ENCODE measurements at places on chromosomes 3 and 15.

GRCh38 chr3:58027704-58028317, 19.6 kb downstream of the FLNB start:
- DNase-seq, result no peak

- DNase-seq, result peak; percentile 51
Measured at GRCh38 chr3:160981217-160981938, 123.8 kb downstream of the B3GALNT1 start.

DNA sequence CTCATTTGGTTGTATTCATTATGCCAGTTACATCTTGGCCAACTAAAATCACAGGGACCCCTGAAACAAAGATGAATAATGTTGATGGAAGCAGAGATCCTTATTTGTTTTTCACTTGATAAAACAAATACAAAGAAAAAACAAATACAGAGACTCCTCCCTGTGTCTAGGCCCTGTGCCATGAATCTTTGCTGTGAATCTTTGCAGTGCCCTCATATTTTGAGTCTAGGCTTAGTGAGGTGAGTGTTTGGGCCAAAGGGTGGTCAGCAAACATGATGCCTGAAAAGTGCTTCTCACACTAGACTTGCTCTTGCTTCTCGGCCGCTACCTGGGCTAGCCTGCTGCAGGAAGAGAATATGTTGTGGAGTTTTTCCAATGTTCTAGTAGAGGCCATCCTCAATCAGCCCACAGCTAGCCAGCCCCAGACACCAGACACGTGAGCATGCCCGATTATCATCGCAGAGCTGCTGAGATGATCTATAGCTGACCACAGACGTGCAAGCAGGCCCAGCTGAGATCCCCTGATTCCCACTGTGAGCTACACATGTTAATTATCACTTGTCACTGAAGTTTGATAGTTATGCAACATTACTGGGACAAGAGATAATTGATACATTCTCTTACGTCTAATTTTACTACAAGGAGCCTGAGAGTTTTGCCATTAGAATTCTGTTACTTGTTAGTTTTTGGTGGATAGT, 191.4 kb downstream of the THRB start:
- DNase-seq, result no peak

GRCh38 chr3:133776794-133777438, 28.7 kb upstream of the SRPRB start:
- no peak for DNase-seq

GRCh38 chr3:65006300-65006739, 318.5 kb upstream of the ADAMTS9 start:
- DNase-seq, result no peak

DNA sequence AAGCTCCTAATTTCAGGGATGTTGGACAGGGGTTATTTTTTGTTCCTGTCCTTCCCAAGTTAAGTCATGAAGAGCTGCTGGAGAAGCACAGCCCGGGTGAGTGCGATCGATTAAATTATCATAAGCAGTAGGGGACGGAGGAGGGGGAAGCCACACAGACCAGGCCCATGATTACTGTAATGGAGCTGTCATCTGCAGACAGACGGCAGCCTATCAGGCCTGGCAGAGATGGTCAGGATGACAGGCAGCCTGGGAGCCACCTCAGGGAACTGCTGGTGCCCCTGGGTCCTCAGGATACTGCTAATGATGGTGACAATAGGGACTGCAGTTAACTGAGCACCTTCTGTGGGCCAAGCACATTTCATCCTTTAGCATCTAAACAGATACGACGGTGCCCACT, 147.7 kb downstream of the RAB11A start:
- no peak for DNase-seq

- DNase-seq, result no peak
Measured at GRCh38 chr15:101810876-101811275, 1.1 kb upstream of the OR4F15 start.

GRCh38 chr15:26073430-26074333, 210.6 kb upstream of the ATP10A start:
- no peak for DNase-seq

- no peak for DNase-seq
Measured at GRCh38 chr3:59079962-59080361, 30.1 kb upstream of the CFAP20DC start.

DNA sequence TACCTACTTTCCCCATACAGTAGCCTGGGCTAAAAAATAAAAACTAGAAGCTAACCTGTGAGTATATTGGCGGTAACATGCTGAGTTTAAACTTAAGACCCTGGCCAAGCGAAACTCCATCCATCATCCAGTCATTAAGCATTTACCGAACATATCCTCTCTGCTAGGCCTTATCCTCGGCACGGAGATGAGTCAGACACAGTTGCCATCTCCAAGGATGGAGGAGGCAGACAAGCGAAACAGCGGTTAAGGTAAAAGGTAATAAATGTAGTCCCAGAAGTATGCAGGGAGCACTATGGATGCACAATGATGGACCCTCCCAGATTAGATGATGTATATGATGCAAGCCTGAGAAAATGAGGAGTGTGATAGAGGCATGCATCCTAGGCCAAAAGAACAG, 143.6 kb downstream of the RYR3 start:
- DNase-seq, result no peak

DNA sequence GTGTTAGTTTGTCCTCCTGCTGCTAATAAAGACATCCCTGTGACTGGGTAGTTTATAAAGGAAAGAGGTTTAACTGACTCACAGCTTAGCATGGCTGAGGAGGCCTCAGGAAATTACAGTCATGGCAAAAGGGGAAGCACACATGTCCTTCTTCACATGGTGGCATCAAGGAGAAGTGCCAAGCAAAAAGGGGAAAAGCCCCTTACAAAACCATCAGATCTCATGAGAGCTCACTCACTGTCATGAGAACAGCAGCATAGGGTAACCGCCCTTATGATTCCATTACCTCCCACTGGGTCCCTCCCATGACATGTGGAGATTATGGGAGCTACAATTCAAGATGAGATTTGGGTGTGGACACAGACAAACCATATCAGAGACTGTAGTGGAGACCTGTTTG, 27.0 kb downstream of the TM2D3 start:
- no peak for DNase-seq

- peak; percentile 52 for DNase-seq
Measured at GRCh38 chr3:127777921-127778656, 44.2 kb downstream of the MGLL start.

GRCh38 chr15:36742696-36743095, 163.3 kb downstream of the CDIN1 start:
- DNase-seq, result no peak

DNA sequence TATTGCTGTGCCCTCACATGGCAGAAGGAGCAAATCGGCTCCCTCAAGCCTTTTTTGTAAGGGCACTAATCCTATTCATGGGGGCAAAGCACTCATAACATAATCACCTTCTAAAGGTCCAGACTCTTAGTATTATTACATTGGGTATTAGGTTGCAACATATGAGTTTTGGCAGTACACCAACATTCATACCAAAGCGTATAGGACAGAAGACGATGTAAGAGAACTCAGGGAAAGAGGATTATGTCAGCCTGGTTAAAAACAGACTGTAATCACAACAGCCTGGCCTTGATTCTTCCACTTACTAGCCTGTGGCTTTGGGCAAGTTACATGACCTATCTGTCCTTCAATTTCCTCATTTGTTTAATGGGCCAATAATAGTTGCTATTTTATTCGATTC, 828.5 kb upstream of the NECTIN3 start:
- DNase-seq, result no peak

- DNase-seq, result no peak
Measured at GRCh38 chr3:160374472-160374871, 24.6 kb downstream of the IFT80 start.

- no peak for DNase-seq
Measured at GRCh38 chr15:67946701-67947100, 106.9 kb upstream of the RNU6-1 start.

DNA sequence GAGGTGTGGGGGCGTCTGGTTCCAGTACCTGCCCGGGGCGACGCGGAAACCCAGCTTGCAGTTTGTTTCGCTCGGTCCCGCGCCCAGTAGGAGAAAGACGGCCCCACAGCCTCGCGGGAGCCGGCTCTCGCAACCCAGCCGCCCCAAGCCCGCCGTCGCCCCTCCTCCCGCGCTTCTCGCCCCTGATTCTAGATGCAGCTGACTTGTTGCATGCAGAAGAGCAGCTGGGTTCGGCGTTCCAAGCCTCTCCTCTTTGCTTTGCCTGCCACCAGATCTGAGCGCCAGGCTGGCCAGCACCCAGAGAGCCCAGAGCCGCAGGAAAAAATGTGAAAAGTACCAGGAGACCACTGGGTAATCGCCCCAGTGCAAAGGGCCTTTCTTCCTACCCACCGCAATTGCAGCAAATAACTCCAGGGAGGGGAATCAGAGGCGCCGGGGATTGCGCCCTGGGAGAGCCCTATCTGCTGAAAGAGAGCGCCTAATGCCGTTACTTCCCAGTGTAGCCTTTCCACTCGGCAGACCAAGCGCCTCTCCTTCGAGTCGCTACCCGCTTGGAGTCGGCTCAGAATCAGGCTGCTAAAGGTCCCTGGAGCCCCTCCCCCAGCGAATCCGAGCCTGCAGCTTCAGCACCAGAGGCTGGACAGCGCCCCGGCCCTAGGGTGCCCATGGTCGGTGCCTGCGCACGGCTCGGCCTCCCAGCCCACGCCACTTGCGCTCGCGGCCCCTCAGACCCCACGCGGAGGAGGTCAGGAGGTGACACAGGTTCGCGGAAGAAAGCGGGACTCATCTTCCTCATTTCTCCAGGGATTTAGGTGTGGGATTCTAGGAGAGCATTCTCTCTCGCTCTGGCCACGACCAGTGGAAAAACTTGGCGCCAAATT, 15.7 kb upstream of the AEN start:
- DNase-seq, result peak; percentile 76

DNA sequence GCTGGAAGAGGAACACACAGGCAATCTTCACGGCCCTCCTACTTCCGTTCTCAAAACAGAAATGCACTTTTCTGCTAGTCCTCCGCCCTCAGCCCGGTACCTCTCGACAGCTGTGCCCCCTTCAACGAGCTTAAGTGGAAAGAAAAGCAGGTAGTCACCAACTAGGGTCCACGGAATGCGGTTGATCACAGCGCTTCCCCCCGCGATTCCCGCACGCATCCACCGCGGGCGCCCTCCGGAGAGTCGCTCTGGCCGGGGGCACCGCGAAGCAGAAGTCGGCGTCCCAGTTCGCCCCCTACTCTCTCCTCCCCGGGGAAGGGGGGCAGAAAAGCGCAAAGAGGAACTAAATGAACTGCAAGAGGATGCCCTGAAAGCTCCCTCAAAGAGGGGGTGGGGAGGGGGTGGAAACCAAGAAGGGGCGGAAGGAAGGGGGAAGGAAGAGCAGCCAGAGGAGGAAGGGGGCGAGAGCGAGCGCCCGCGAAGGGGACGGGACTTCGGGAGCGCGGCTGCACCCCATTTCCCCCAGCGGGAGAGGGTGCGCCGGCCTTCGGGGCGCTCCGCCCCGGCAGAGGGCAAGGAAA, 738 bp downstream of the ACAP2 start:
- DNase-seq, result peak; percentile 74

GRCh38 chr3:164779816-164780215, 298.5 kb downstream of the SI start:
- no peak for DNase-seq

- no peak for DNase-seq
Measured at GRCh38 chr15:73909651-73910050, 16.6 kb upstream of the LOXL1 start.

DNA sequence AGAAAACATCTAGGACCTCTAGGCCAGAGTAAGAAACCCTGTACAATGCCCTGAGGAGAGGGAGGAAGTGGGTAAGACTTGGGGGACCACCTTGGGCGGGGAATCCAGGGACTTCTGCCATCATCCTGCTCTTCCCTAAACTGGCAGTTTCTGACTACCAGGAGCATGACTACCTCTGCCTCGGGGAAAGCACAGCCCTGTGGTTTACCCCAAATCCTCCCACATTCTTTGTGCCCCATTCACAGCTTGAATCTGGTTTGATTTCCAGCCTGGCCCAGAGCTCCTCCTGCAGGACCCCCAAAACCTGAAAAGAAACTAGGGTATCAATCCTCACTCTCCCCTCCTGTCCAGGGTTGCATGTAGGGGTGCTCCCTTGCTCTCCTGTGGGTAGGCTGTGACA, 4.7 kb downstream of the C3orf18 start:
- no peak for DNase-seq

- peak; percentile 70 for DNase-seq
Measured at GRCh38 chr3:10459954-10460754, 45.2 kb downstream of the ATP2B2 start.

- DNase-seq, result no peak
Measured at GRCh38 chr3:182000447-182000846, 288.7 kb downstream of the SOX2 start.

- no peak for DNase-seq
Measured at GRCh38 chr3:38017445-38018295, 11.8 kb downstream of the PLCD1 start.

DNA sequence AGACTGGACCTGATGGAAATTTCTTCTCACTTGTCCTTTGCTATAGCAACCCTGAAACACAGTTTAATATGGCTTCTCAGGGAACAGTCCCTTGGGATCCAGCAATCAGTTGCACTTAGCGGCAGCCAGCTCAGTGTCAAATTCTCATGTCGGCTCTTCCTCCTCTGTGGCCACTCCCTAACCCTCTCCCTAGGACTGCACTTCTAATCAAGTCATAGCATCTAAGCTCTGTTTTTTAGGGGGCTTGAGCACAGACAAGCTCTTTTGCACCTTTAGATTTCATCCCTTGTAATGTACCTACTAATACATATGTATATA, 250.5 kb upstream of the TLE3 start:
- DNase-seq, result peak; percentile 16

DNA sequence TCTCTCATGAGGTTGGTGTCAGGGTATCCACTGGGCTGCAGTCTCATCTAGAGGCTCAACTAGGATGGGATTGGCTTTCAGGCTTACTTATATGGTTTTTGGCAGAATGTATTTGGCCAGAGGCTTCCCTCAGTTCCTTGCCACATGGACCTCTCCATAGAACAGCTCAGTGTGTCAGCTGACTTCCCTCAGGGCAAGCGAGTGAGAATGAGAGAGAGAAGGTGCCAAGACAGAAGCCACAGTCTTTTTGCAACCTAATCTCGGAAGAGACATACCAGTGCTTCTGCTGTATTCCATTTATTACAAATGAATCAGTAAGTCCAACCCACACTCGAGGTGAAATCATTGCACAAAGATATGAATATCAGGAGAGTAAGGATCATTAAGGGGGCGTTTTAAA, 129.2 kb downstream of the CCNL1 start:
- DNase-seq, result no peak

GRCh38 chr3:147493666-147494065, 84.5 kb downstream of the ZIC1 start:
- DNase-seq, result no peak

GRCh38 chr3:185236969-185237368, 16.9 kb downstream of the EHHADH start:
- no peak for DNase-seq

- peak; percentile 24 for DNase-seq
Measured at GRCh38 chr3:71057526-71057894, 526.0 kb downstream of the FOXP1 start.

- DNase-seq, result no peak
Measured at GRCh38 chr3:186333256-186333655, 28.8 kb downstream of the DGKG start.

Data from femur (tissue), 1 donor.